Urinary bladder (tissue), 4 donors: ENCODE measurements at places on chromosomes 11 and 22. TPM values are rescaled to one million over a fixed set of nuclear protein-coding genes. Genes with fewer than 3 reads are reported as not detected.
A peak's percentile ranks its signal among the peaks of the same experiment; 100 is the strongest.

Gene INS
- total RNA-seq = not detected

Gene DEFB131B
- not detected for total RNA-seq

Gene CTSW
- 2.7 TPM for total RNA-seq

Gene LDLRAD3
- total RNA-seq = 13.8 TPM

Gene STIM1
- total RNA-seq = 41.8 TPM

Gene RASSF7
- 3.3 TPM for total RNA-seq

Gene IFITM1
- total RNA-seq = 20.9 TPM

Gene TRIM48
- not detected for total RNA-seq

DNA sequence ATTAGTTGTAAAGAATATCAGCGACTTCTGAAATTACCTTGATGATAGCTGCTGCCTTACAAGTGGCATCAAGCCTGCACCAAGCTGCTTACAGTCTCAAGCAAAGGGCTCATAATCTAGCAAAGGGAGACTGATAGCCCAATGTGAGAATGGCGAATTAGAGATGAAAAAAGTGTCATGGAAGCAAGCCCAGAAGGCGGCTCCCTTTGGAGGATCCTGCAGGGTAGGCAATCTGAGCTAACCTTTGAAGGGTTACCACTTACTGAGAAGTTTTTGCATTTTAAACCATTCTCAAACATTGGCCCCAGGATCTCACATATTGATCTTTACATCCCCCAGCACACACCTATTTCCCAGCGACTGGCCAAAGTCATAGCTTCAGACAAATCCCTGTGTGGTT, 18.5 kb downstream of the GAB2 start:
- no peak for DNase-seq

- DNase-seq = peak; percentile 45
Measured at GRCh38 chr22:36155702-36156101, 4.9 kb downstream of the APOL3 start.

DNA sequence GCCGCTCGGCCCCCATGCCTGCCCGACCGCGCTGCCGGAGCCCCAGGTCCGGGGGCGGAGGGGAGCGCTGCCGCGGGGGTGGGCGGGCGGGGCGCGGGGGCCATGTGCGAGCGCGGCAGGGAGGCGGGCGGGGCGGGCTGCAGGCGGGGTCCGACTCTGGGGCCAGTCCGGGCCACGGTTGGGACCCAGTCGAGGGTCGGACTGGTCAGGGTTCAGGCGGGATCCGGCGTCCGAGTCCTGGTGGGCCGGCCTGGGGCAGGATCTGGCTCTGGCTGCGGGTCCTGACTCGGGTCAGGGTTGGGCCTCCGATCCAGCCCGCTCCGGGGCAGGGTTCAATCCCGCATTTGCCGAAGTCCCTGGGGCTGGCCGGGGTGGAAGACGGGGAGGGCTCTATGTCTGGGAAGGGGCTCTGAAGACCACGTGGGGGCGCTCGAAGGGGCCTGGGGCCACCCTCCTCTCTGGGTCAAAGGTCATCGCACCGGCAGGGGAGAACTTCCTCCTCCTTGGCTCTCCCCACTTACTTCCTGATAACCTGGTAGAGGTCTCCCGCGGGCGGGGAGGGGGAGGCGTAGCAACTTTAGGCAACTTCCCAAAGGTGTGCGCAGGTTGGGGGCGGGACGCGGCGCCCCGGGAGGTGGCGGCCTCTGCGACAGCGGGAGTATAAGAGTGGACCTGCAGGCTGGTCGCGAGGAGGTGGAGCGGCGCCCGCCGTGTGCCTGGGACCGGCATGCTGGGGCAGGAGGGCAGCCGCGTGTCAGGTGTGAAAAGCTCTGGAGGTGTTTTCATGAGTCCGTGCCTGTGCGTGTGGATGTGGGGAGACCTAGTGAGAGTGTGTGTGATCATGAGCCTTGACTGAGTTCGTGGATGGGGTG, 603 bp downstream of the ESRRA start:
- DNase-seq = no peak

DNA sequence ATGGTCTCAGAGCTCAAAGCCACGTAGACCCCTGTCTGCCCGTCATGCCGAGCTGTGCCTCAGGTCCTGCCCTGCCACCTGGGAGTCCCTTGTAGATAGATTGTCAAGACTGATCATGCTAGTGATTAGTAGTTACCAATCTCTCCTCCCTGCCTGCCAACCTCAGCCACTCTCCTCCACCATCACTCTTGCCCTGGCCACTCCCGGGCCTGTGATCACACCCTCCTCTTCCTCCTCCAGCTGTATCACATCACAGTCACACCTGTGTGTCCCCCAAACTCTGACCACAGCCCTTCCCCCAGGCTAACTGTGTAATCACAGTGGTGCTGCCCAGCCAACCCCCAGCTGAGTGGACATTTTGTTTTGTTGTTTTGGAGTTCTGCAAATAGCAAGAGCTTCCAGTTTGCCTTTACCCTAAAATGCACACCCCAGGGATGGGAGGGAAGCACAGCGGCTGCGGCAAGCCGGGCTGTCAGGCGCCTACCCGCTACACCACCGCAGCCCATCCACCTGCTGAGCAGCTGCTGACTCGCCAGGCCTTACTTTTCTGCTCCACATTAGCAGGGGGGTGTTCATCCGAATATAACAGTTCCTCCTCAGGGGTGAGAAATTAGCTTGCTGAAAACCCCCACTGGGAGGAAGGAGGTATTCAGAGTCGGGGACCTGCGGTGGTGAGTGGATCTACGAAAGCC, 45.8 kb downstream of the LRFN4 start:
- DNase-seq = no peak
